ENCODE measurements at places on chromosomes 2 and 18. TPM values are rescaled to one million over a fixed set of nuclear protein-coding genes. Genes with fewer than 3 reads are reported as not detected.

The TMEM200C gene
- total RNA-seq: under 0.01 TPM

The DTNA gene
- total RNA-seq: 190 TPM

The AFF3 gene
- 74.8 TPM for total RNA-seq

The NBAS gene
- 42.4 TPM for total RNA-seq

The IRS1 gene
- 39.0 TPM for total RNA-seq

The DNER gene
- 8.3 TPM for total RNA-seq

Measured in gastroesophageal sphincter (tissue), 4 donors.